Neural progenitor cell (in vitro differentiated cells): ENCODE measurements at places on chromosomes 5 and 9. TPM values are rescaled to one million over a fixed set of nuclear protein-coding genes. Genes with fewer than 3 reads are reported as not detected.

GRCh38 chr5:153565822-153566221, 75.4 kb downstream of the GRIA1 start:
- H3K27me3 ChIP-seq = no peaks in the 10 kb centered on the region
- H3K27ac ChIP-seq = no peak overlapping the region
- no peaks in the 10 kb centered on the region for H3K4me1 ChIP-seq

MSX2 gene
- 0.30 and 0.93 TPM in 2 replicates for total RNA-seq

- H3K36me3 ChIP-seq = no peaks in the 10 kb centered on the region
- no peak overlapping the region for H3K27ac ChIP-seq
- H3K4me1 ChIP-seq = peaks cover 12% of the 10 kb centered on the region
Observed at GRCh38 chr5:142296914-142297417, 27.9 kb downstream of the SPRY4 start.

PTPRD gene
- total RNA-seq = 118 and 136 TPM in 2 replicates

TMEM232 gene
- 2.0 and 5.2 TPM in 2 replicates for total RNA-seq

- no peaks in the 10 kb centered on the region for H3K36me3 ChIP-seq
- H3K4me1 ChIP-seq = no peaks in the 10 kb centered on the region
- DNase-seq = no peak
- no peak overlapping the region for H3K27ac ChIP-seq
Observed at GRCh38 chr5:96402500-96402899, 30.5 kb downstream of the PCSK1 start.

- H3K36me3 ChIP-seq = no peaks in the 10 kb centered on the region
- H3K27me3 ChIP-seq = no peaks in the 10 kb centered on the region
- no peak overlapping the region for H3K27ac ChIP-seq
- H3K4me3 ChIP-seq = no peak overlapping the region
Observed at GRCh38 chr5:128762661-128763306, 202.5 kb upstream of the SLC27A6 start.
